Cortex of kidney (tissue), 1 donor: ENCODE measurements at places on chromosomes 2 and 18.

- DNase-seq: no peak
Measured at GRCh38 chr18:26021061-26021754, 69.2 kb downstream of the SS18 start.

DNA sequence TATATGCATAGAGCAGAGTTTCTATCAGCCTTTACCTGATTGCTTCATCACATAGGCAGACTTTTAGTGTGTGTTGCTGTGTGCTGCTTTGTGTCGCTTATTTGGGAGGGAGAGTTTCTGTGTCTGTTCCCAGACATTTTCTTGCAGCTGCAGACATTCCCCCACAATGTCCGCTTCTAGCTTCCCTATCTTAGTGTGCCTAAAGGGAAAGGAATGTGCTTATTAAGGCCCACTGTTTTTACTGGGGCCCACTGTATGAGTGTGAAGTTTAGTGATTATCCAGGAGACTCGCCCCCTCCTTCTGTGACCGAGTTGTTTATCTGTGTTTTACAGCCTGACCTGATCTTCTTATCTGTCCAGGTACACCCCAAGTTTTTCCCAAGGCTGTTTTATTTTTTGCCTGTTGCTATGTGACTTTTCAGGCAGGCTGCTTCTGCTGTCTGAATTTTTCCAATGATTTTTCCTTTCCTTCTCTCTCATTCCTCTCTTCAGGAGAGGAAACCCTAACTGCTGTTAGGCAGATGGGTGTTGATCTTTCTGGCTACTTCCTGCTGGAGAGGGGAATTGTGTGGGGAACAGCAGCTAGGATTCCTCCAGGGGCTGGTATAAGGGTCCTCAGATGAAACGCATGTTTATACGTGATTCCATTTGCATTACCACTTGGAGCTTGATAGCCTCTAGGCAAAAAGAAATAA lies 47.6 kb downstream of the STK17B start:
- no peak for DNase-seq

DNA sequence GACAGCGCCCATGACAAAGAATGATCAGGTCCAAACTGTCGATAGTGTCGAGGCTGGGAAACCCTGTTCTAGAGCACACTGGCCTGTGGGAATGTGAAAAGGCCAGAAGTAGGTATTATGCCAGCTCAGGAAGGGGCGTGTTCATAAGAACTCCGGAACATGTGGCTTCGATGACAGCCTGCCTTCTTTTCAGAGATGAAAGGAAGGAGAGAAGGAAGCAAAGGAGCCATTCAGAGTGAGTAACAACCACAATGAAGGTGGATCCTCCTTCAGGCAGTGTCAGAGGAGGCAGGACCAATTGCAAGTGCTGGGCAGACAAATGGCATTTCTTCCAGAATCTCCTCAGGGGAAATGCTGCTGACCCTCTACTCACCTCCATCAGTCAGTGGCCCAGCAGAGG lies 58.5 kb downstream of the NCKAP5 start:
- no peak for DNase-seq

- no peak for DNase-seq
Measured at GRCh38 chr2:67918471-67918870, 144.3 kb downstream of the C1D start.

DNA sequence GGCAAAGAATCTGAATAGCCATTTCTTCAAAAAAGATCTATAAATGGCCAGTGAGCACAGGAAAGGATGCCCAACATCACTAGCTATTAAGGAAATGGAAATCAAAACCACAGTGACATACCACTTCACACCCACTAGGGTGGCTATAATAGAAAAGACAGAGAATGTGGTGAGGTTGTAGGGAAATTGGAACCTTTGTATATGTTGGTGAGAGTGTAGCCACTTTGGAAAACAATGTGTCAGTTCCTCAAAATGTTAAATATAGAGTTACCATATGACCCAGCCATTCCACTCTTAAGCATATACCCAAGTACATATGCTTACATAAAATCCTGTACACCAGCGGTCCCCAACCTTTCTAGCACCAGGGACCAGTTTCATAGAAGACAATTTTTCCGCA lies 152.8 kb downstream of the SMAD2 start:
- no peak for DNase-seq

- no peak for DNase-seq
Measured at GRCh38 chr2:233013027-233013461, at the start of gene NGEF. Gene NGEF (minus strand): TSS chr2:233013256. CDS start chr2:232974890, 38,366 bp downstream.

- no peak for DNase-seq
Measured at GRCh38 chr2:84427235-84428138, 31.6 kb downstream of the SUCLG1 start.

DNA sequence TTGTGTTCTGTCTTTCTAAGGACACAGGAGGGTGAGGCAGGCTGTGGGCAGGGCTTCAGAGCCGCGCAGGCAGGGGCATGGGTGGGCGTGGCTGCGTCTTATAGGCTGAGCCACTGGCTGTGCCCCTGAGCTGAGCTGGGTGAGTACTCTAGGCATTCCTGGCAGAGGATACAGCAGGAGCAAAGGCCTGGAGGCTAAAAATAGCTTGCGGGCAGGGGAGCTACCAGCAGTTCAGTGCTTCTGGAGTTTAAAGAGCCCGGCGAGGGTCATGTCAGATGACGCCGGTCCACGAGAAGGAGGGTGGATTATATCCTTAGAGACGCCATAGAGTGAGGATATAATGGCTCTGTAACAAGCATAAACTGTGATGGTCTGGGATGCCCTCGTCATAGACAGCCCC lies 31.5 kb upstream of the PDIA6 start:
- DNase-seq: no peak

GRCh38 chr18:52546686-52547346 lies 206.8 kb downstream of the DCC start:
- DNase-seq: no peak

DNA sequence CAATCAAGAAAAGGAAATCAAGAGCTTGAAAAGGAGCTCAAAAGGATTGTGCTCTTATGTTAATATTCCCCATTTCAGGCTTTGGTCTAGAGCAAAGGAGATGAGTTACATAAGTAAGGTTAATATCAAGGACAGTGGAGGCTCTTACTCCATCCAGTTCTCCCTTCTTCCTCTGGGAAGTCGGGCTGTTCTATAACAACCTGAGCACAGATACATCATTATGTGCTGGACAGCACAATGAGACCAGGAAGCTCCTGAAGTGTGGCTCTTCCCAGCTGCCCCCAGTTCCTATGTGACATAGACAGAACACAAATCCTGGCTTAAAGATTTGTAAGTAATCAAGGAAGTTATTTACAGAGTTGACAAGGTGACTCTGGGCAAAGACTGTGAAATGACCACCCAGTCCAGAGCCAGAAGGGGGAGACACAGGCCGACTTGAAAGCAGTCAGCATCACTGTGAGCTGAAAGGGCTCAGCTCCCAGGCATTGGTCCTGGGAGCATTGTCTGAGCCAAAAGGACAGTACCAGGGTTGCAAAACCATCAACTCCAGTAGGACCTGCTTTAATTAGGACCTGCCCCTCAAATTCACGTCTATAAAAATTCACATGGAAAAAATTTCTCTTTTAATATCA lies 917.6 kb upstream of the ACVR2A start:
- no peak for DNase-seq

GRCh38 chr18:25066516-25066915 lies 285.4 kb downstream of the ZNF521 start:
- DNase-seq: no peak

DNA sequence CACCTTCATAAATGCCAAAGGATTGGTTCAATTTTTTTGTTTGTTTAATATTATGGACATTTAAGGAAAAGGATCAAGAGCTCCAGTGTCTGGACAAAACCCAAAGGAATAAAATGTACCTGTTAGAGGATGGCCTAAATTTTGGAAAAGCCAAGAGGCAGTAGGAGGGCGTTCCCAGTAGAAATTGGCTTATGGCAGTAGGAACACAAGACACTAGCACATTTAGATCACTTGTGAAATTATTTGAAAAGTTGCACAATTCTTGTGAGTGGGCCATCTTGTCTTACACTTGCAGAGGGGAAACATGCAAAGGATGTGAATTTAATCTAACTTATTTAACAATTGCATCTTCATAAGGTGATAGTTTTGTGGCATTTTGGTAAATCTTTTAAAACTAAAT lies 3.2 kb downstream of the BZW1 start:
- no peak for DNase-seq

DNA sequence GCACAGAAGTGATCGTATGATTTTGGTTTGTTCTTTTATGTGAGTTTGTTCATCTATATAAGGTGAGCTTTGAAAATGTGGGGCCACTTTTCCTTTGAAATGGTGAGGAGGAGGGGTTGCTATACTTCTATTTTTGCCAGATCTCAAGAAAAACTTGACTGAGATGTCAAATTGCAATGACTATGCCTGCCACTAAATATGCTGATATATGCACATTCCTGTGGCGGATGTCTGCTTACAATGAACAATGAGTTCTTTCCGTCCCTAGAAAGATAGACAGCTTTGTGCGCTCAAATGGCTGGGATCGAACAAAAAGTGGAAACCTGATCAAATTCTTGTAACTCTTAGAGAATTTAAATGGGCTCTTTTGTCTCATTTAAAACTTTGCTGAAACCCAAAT lies 28.7 kb downstream of the MYT1L start:
- no peak for DNase-seq

DNA sequence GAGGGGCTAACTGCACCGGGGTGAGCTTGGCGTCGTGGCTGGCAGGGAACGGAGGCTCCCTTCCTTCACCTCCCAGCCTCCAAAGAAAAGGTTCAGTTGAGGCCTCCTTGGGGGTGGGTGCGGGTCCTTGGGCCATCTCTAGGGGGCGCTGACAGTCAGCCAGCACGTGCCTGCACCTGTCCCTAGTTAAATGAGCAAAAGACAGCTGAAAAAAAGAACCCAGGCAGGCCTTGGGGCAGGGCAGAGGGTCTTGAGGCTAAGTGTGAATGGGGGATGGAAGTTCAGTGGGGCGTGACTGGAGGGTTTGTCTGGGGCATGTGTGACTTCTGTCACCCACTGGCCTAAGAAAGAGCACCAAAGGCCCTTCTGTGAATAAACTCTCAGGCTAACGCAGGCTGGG lies 56.4 kb downstream of the ZFP36L2 start:
- DNase-seq: no peak

- DNase-seq: no peak
Measured at GRCh38 chr2:145303536-145303935, 783.6 kb upstream of the ZEB2 start.

- no peak for DNase-seq
Measured at GRCh38 chr2:73877071-73877802, 15.6 kb upstream of the ACTG2 start.

- DNase-seq: no peak
Measured at GRCh38 chr2:205471776-205472175, 210.5 kb upstream of the NRP2 start.

DNA sequence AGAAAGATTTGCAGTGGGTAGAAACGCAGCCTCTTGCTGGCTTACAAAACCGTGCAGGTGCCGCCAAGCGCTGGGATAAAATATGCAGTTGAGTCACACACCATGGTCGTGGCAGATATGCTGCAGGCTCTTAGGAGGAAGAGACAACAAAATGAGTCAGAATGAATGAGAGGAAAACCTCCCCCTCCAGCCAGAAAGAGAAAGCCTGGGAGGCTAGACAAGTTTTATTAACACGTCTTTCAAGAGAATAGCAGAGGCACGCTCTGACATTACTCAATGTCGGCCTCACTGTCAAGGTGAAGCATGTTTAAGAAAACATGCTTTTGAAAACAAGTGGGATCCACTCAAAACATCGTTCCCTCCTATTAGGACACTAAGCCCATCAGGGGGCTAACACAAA lies 37.1 kb upstream of the ZCCHC2 start:
- no peak for DNase-seq

GRCh38 chr2:37389989-37390765 lies 45.7 kb downstream of the QPCT start:
- no peak for DNase-seq

- no peak for DNase-seq
Measured at GRCh38 chr2:100247256-100248043, 74.9 kb downstream of the LONRF2 start.

GRCh38 chr2:7566382-7566881 lies 649.2 kb downstream of the RNF144A start:
- no peak for DNase-seq

- no peak for DNase-seq
Measured at GRCh38 chr2:176380341-176380740, 111.1 kb downstream of the MTX2 start.

DNA sequence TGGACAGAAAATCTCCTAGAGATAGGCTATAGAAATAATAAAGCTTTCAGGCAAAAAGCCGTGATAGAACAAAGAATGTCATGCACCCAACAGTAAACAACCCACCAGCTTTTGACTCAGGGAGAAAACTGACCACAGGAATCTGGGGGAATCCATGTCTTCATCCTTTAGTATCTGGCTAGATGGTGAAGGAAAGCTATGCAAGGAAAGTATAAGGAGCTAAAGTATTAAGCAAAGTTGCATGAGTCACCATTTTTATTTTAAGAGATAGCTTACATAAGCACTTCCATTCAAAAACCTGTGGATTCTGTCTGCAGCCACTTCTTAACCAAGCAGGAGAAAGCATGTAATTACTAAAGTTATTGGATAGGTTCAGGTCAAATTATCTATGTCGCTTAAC lies 363.8 kb downstream of the LRP1B start:
- no peak for DNase-seq

GRCh38 chr18:31489311-31489710 lies 8.7 kb upstream of the DSG2 start:
- no peak for DNase-seq

DNA sequence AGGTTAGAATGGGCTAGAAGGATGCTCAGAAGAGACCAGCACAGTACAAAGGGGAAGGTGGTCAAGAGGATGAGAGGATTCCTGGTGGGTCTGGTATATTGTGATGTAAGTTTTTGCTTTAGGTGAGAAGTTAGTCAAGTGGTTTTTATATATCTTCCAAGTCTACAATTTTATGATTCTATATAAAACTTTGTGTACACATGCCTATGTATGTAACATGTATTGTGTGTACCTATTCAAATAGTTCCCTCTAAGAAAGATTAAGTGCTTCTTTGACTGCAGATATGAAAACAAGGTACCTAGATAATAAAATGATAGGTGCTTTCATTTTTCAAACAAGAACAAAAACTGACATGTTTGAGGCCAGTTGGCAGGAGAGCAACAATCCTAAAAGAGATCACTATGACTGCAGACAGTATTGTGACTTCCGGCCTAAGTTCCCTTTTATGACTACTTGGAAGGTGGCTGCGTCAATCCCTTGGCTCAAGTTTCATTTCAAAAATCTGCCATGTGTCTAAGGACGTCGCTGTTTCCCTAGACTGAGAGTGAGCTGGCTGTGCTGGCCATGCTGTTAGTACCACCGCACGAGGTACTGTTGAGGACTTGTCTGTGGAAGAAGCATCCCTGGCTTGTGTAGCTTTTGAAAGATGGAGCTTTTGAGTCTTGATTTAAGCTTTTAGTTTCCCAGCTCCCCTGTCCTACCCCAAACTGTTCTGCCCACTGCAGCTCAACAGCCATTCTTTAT lies 123.1 kb downstream of the PRPF40A start:
- DNase-seq: no peak
